IMR-90 (cell line): ENCODE measurements at places on chromosomes 2 and 18. TPM values are rescaled to one million over a fixed set of nuclear protein-coding genes. Genes with fewer than 3 reads are reported as not detected.

GRCh38 chr2:73730810-73731209 lies 6.3 kb downstream of the TPRKB start:
- DNase-seq = no peak

DNA sequence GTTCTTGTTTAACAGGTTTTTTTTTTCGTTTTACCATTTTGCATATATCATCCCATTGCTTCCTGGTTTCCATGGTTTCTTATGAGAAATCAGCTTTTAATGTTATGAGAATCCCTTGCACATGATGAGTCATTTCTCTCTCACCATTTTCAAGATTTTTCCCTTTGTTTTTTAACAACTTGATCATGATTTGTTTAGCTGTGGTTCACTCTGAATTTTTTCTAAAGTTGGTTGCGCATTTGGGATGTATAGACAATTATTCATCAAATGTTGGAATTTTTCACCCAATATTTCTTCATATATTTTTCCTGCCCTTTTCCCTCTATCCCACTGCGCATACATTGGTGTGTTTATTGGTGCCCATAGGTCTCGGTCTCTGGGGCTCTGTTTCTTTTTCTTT lies 42.4 kb upstream of the BIN1 start:
- peak; percentile 96 for DNase-seq

DNA sequence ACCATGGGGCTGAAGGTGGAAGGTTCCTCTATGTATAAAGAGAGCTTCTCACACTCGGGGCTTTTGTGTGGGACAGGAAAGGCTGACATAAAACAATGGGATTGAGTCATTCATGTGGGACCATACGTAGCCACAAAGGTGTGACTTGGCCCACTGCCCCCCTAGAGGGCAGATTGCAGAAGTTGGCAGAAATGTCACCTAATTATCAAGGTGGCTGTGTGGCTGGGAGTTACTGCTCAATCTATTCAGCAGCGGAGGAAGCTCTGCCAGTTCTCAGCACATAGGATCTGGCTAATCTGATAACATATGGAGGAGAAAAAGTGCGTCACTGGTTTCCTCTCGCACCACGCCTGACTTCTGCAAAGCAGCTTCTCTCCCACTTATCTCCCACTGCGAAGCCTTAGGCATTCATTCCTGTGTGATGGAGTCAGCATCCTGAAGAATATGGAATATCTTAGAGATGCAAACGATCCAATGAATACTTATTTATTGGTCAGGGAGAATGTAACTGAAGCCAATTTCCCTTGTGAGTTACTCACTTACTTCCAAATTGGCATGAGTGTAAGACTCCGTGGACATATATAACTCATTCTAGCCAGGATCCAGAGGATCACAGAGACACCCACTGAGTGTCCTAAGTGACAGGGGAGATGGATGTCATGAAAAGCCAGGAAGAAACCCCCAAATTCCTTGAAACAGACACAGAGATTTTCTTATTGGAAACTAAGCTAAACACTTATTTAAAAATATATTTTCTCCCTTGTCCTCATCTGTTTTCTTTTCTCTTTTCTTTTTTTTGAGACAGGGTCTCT lies 344.8 kb downstream of the TGIF1 start:
- DNase-seq = peak; percentile 99

- no peak for DNase-seq
Measured at GRCh38 chr2:11990576-11990975, 244.1 kb downstream of the LPIN1 start.

DNA sequence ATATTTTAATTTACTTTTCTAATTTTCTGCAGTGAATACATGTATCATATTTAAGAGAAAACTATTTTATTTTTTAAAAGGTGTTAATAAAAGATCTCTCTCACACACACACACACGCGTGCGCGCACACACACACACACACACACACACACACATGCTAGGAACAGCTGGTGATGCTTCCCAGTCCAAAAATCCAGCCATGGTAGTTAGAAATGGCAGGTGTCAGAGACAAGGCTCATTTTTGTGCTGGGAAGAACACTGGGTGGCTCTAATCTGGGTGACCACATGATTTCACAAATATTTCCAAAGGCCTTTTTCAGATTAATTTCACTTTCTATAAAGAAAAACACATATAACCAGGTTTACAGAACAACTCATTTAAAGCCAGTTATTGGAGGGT lies 104.5 kb upstream of the NCK2 start:
- no peak for DNase-seq

GRCh38 chr18:43001821-43002220 lies 113.7 kb downstream of the RIT2 start:
- peak; percentile 0 for DNase-seq

DNA sequence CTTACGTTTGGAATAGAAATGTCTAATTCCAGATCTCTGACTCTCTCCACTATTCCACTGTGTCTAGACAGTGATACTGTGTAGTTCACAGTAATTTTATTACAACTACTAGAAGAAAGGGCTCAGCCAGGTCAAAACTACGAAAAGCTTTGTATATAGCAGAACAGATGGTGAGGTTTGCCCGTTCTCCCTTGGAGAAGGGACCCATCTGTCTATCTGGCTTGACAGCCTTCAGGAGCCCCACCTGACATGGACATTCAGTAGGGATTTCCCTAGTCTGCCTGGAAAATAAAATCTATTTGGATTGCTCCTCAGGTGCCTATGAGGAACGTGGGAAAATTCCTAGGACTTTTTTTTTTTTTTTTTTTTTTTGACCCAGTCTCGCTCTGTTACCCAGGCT lies 435.4 kb downstream of the NRXN1 start:
- no peak for DNase-seq

- DNase-seq = no peak
Measured at GRCh38 chr18:14937271-14937670, 189.3 kb downstream of the ANKRD30B start.

- peak; percentile 91 for DNase-seq
Measured at GRCh38 chr2:29130295-29130694, 15.1 kb downstream of the CLIP4 start.

DNA sequence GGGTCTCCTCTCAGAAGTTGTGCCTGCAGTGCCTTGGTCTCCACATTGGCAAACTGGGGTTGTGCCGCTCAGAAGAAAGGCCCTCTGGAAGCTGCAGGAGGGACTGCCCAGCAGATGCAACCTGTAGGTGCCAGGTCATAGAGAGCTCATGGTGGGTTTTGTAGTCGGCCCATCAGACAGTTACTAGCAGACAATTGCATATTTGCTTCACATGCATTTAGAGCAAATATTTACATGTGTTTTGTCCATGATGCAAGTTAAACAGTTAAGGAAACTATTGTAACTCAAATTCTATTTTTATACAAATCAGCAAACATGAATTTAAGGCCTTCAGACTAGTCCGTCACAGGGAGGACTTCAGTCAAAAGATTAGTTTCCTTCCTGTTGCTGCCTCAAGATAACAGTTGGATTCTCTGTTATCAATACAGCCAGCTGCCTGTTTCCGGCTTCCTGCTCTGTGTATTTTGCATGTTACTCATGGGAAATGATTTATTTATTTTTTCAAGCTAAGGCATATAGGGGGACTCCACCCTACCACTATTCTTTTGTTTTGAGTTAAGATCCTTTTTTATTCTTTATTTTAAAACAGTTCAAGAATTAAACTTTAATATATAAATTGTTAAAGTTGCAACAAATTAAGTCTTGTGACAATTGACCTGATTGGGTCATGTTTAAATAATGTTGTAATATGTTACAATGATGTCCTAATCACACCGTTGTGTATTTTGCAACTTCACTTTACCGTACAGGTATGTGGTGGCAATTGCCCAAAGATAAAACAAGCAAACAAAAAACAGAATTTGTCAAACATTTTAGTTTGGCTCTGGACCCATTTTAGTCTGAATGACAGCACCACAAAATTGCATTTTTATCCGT lies 133.5 kb downstream of the SPTBN1 start:
- DNase-seq = peak; percentile 70

DNA sequence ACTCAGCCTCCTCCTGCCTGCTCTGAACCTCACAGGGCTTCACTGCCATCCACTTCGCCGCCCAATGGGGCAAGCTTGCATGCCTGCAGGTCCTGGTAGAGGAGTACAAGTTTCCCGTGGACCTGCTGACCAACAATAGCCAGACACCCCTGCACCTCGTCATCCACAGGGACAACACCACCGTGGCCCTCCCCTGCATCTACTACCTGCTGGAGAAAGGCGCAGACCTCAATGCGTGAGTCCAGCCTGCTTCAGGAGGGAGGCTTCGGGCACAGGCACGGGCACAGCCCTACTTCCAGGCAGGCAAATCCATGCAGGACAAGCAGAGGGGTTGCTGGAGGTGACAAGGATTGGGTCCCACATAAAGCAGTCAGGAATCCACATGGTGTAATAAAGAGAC lies 1.2 kb downstream of the ANKRD53 start:
- no peak for DNase-seq

GRCh38 chr2:139911160-139911559 lies 1131.0 kb upstream of the NXPH2 start:
- DNase-seq = no peak

DNA sequence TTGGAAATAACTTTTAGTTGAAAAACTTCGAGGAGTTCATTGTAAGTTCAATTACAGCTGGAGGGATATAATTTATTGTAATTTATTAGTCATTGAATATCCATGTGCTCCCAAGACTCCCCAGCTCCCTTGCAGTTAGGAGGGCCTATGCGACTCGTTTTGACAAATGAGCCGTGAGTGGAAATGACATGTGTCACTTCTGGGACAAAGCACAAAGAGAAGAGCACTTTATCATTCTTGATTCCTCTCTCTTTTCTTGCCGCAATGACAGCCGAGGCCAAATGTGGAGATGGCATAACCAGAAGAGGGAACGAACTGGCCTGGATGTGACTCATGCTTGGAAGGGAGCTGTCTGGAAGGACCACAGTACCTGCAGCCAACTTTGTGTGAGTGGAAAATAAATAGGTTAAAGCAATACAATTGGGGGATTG lies 44.2 kb upstream of the ITSN2 start:
- peak; percentile 51 for DNase-seq

DNA sequence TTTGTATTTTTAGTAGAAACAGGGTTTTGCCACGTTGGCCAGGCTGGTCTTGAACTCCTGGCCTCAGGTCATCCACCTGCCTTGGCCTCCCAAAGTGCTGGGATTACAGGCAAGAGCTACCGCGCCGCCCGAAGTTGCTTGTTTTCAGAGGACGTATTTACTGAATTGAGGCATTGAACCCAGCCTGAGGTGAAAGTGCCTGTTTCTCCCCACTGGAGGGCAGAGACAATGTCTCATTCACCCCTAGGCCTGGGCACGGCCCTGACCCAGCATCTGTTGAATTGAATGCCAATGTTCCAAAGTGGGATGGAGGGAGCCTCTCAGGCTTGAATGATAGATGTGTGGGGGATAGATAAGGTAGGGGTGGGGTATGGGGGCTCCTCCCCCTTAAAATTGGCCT lies 4.5 kb upstream of the TMBIM1 start:
- DNase-seq = no peak

GRCh38 chr2:71935262-71935848 lies 212.3 kb downstream of the CYP26B1 start:
- no peak for DNase-seq

DNA sequence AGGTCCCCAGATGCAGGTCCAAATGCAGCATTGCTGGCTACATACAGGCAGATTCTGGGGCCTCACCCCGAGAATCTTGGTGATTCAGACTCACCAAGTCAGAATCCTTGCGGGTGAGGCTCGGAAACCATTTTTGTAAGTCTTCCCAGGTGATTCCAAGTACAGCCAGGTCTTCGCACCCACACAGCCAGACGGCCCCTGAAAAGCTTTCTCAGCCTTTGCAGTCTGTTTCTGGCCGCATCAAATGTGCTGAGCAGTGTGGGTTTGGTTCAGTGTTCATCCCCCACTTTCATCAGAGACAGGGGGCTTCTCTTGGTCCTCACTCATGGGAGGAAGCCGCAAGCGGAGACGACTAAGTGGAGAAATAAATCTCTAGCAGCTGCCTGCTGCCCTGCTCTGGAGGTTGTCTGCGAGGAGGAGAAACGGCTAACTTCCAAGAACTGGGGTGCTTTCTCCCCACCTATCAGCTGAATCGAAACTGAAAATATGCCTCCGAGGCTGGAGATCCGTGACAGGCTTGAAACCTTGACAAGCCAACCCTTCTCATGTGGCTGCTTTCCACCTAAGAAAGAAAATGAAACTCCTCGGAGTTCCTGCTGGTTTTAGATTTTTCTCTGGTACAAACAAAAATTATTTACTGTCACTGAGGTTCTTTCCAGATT lies 8.9 kb upstream of the TMEM185B start:
- DNase-seq = peak; percentile 50

DNA sequence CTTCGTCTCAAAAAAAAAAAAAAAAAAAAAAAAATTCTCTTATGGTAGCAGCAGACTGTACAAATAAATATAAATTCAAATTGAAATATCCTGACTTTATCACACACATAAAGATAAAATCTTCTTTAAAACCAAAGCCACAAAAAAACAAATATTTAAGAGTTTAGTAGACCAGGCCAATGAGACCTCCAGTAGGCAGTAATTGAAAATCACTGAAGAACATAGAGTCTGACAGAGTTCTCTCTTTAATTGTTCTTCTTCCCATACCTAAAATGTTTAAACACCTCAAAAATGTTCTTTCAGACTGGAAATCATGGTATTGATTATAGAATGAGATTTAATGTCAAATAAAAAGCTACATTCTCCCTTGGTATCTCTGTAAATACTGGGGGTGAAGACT lies 20.8 kb downstream of the PRPF40A start:
- DNase-seq = no peak

DNA sequence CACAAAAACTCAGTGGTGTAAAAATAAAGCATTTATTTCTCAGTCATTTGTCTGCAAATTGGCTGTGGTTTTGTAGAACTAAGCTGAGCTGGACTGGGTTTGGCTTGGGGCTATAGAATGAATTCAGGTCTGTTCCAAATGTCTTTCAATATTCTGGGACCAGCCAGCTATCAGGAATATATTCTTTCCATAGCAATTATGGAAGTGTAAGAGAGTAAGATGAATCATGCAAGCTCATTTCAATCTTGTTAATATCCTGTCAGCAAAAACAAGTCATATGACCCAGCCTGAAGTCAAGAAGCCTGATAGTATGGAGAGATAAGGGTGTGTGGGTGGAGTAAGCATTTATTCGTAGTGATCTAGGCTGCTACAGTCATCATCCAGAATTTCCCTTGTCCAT lies 481.0 kb upstream of the CDH2 start:
- no peak for DNase-seq

- no peak for DNase-seq
Measured at GRCh38 chr2:217643789-217644301, 358.9 kb downstream of the TNS1 start.

- DNase-seq = no peak
Measured at GRCh38 chr2:3079466-3079865, 298.2 kb downstream of the EIPR1 start.

GRCh38 chr2:186515376-186515775 lies 29.3 kb downstream of the ZC3H15 start:
- DNase-seq = no peak

The RETREG2 gene
- 39.2 and 51.1 TPM in 2 replicates for total RNA-seq

The REG3G gene
- total RNA-seq = not detected in 2 replicates

The TUBA4B gene
- not detected in 2 replicates for total RNA-seq

The CD207 gene
- not detected in 2 replicates for total RNA-seq

The DOK6 gene
- total RNA-seq = 2.7 and 3.9 TPM in 2 replicates

The ATP5F1A gene
- 1,085 and 1,283 TPM in 2 replicates for total RNA-seq

The DLX1 gene
- 0.36 and 1.1 TPM in 2 replicates for total RNA-seq

The SLC9A4 gene
- total RNA-seq = not detected in 2 replicates

The DNAH7 gene
- 0.28 and 0.36 TPM in 2 replicates for total RNA-seq

The DCC gene
- 0.54 and 0.83 TPM in 2 replicates for total RNA-seq

The MXD1 gene
- total RNA-seq = 2.0 and 3.1 TPM in 2 replicates
